ENCODE measurements at places on chromosomes 16 and 17. TPM values are rescaled to one million over a fixed set of nuclear protein-coding genes. Genes with fewer than 3 reads are reported as not detected.
A peak's percentile ranks its signal among the peaks of the same experiment; 100 is the strongest.

The RIPOR1 gene
- total RNA-seq = 23.0 TPM

GRCh38 chr17:28747051-28747691 lies 3.4 kb downstream of the TRAF4 start:
- DNase-seq = peak; percentile 76

The CCL1 gene
- total RNA-seq = not detected

The RASD1 gene
- total RNA-seq = 11.7 TPM

DNA sequence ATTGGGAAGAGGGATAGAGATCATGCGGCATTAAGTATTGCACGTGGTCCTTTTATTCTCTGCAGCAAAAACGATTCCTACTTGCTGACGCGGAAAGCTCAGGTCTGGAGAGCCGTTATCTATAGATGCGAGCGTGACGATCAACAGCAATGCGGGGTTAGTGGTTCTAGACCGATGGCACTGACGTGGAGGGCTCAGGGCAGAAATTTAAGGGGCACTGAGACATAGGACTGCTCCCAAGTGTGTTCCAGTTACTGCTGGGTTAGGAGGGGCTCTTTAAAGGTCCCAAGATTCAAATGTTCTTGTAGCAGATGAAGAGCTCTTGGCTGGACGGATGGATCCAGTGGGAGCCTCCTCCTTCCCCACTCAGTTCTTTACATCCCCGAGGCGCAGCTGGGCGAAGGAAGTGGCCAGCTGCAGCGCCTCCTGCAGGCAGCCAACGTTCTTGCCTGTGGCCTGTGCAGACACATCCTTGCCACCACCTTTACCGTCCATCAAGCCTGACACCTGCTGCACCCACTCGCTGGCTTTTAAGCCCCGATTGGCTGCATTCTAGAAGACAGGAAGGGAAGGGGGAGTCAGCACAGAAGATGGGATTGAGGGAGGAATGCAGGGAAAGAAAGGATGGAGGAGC lies 732 bp upstream of the EXOSC6 start:
- DNase-seq = no peak

GRCh38 chr16:66420396-66420795 lies 6.7 kb upstream of the BEAN1 start:
- DNase-seq = no peak

DNA sequence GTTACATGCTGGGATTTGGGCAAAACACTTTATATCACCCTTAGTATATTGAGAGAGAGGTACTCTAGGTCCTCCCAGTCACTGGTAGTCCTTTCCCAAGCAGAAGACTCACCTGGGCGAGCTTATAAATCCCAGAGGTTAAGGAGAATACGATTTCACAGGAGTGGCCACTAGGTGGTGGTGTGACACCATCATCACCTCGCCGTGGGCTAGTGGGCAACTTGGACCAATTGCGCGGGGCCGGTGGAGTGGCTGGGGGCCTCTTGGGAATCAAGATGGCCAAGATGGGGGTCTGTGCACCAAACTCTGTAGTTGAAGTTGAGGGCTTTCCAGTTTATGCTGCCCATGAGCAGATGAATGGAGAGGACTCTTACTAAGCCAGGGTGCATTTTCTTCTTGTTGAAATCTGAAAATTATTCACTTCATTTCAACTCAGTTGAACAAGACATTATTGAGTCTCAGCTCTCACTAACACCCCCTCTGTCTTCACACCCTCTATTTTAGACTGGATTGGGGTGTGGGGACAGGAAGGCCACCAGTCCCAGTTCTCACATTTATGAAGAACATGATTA lies 38.2 kb upstream of the PIRT start:
- DNase-seq = no peak

- DNase-seq = no peak
Observed at GRCh38 chr17:45395569-45396415, 36.9 kb downstream of the ARHGAP27 start.

The KRT25 gene
- 92.6 TPM for total RNA-seq

- no peak for DNase-seq
Observed at GRCh38 chr16:55391760-55392375, 67.9 kb downstream of the IRX6 start.

The ESRP2 gene
- 106 TPM for total RNA-seq

DNA sequence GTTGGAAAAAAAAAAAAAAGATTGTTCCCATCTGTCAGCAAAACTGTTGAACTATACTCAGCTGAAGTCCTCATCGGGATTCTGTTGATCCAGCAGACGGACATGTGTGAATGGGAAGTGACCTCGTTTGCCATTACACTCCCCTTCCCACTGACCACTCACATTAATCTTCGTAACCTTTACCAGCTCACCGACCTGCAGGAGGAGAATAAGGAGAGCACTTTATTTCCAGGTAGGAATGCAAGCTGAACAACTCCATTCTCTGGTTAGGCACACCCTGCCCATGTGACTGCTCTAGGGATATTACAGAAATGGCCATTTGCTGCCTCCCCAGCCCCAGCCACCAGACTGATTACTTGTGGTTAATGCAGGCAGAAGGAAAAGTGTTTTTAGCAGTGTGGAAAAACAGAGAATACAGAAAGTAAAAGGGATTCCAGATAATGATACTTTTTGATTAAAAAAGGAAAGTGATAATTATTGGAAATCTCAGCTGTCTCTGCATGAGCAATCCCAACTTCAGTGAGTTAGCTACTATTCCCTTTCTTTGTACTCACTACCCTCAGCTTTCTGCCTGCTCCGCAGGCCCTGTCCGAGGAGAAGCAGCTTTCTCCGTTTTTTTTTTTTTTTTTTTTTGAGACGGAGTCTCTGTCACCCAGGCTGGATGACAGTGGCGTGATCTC lies 23.6 kb upstream of the YWHAE start:
- DNase-seq = no peak

The HCFC1R1 gene
- total RNA-seq = 44.4 TPM

DNA sequence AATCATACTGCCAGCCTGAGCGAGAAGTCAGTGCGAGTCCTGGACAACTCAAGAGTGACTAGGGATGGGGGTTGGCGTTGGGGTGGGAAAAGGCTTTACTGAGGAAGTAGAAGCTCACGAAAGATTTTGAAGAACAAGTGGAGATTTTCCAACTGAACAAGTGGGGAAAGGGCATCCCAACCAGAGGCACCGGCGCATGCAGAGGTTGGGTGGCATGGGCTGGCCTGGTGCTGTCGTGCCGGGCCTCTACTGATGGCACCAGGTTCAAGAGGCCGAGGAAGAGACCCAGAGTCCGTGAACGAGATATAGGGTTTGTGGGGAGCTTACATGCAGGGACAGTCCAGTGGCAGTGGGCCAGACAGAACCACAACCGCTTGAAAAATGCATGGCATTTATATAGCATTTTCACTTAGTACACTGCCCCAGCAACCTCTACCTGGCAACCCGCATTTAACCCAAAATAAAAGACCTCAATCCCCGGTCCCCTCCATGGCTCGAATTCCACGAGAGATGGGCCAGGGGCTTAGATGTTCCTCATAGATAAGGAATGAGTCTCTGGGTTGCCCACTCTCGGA lies 7.7 kb upstream of the ITGA3 start:
- DNase-seq = no peak

The AKAP1 gene
- total RNA-seq = 50.4 TPM

DNA sequence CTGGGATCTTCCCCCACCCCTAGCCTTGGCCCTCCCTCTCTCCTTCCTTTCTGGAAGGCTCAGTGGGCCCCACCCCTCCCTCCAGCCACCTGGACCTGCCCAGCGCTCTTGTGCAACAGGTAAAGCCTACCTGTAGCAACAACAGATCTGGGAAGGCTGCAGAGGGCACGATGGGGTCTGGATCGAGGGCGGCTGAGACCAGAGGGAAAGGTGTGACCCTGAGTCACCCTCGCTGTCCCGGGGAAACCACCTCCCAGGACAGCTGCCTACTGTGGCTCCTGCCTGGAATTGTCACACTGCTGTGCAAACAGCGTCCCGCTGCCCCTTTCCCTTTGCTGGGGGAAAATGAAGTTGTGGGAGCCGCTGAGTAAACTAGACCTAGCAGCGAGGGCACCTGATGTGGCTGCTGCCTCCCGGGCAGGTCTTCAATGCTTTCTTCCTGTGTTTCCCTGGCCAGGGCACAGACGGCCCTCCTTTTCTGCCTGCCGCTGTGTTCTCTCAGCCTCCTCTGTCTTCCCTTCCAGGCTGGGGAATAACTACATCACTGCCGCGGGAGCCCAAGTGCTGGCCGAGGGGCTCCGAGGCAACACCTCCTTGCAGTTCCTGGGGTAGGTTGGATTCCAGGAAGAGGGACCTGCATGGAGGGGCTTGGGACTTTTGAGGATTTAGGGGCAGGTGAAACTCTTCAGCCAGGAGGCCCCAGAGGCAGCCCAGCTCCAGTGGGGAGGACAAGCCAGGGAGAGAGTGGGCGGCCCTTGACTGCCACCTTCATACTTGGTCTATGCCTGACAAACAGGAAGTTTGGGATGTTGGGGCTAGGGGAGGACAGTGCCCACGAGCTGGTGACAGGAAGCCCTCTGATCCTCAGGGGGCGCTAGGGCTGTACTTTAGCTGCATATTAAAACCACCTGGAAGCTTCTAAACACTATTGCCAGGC lies 22.2 kb upstream of the CYLD start:
- DNase-seq = no peak

DNA sequence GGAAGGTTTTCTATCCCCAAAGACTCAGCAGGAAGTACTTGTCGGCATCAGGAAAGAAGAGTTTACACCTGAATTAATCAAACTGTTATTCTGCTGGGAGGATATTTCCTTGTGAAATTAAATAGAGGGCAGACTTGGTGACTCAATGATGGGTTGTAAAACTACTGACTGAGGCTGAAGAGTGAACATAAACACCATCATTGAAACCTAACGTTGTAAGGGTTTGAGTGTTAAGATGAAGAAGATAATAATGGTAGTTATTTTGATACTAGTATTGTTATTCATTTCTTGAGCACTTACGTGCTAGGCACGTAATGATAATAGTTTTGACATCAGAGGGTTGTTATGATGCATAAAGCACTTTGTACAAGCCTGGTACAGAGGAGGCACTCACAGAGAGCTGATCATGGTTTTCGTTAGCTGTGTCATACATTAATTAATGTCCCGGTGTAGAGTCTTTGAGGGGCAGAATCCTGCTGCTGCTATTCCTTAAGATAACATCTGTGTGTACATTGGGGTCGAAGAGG lies 64.2 kb upstream of the CACNG3 start:
- DNase-seq = no peak

DNA sequence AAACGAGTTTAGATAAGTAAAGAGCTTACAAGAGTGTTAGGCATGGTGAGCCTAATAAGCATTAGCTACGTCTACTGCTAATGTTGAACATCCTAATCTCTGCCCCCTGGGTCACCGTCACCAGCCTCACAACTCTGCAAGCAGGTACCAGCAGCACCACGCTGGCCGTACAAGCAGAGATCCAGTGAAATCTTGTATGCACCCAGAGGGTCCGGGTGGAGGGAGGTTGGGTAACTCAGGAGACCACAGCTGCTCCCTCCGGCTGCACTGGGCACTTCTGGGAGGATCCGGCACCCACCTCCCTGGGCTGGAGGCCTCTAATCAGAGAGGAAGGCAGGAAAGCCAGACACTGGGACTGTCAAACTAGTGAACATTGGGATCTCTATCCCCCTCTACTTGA lies 8.4 kb upstream of the OR1F1 start:
- DNase-seq = no peak

DNA sequence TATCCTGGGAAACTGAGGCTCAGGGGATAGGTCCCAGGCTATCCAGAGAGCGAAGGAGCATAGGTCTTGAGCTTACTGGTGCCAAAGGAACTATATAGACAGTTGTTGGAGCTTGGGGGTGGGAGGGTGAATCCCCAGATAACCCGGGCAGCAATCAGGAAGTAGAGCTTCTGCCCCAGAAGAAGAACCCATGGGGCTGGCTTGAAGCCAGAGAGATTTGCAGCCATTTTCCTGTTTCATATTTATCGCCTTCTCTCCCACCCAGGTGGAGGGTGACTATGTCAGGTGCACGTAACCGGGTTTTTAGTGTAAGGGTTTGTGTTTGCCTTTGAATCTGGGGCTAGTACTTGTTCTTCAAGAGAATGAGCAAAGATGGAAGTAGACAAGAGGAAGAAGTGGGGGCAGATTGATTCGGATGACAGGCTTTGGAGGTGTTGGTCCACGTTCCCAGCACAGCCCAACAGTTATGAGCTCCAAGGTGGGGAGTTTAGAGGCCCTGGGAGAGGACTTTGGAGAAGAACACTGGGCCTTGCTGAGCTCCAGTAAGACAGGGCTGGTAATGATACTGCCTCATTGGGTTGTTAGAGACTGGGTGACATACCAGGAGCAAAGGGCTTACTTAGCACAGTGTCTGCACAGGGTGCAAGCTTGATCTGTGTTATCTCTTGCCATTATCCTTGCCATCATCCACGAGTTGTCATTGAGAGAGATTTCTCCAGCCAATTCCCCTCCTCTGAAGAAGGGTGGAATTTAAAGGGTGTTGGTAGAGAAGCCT lies 145.6 kb downstream of the CCDC182 start:
- DNase-seq = peak; percentile 34

DNA sequence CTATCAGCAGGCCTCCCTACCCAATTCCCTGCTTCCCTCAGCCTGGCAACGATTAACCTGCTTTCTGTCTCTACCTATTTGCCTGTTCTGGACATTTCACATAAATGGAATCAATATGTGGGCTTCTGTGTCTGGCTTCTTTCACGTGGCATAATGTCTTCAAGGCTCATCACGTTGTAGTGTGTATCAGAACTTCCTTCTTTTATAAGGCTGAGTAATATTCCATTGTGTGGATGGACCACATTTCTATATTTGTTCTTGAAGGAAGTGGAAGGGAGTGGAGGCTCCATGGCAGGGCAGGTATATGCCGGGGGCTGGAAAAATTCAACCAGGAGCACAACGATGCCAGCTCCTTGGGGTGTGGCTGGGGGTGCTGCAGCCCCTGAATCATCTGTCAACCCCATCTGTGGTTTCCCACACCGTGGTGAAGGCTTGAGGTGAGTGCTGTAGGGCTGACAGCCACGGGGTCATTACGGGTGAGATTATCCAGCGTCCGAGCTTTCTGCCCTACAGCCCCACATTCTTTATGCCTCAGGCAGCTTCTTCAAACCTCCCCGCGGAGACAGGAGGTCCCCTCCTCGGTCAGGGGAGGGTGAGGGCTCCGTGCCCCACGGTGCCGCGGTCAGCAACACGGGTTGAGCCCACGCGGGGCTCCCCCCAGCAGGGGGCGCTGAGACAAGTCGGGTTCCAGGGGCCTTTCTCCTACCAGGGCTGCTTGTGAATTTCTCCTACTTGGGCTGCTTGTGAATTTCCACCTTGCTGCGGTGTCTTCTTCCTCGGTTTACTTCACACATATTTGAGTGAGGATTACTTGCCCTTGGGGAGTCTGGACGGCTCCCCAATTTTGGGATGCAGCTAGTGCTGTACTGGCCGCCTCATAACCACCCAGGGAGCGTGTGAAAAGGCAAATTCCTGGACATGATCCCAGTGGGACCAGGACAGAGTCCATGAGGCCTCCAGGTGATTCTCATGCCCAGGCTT lies 18.3 kb upstream of the WFIKKN2 start:
- no peak for DNase-seq

GRCh38 chr16:85082173-85083050 lies 29.9 kb downstream of the CIBAR2 start:
- DNase-seq = no peak

- no peak for DNase-seq
Observed at GRCh38 chr16:85234310-85235204, 122.3 kb upstream of the CIBAR2 start.

All from suprapubic skin (tissue), 4 donors.